ENCODE measurements at places on chromosomes 11 and 22.

- no peak for DNase-seq
These were observed 5.7 kb upstream of the SUN2 start for GRCh38 chr22:38761202-38762162.

DNA sequence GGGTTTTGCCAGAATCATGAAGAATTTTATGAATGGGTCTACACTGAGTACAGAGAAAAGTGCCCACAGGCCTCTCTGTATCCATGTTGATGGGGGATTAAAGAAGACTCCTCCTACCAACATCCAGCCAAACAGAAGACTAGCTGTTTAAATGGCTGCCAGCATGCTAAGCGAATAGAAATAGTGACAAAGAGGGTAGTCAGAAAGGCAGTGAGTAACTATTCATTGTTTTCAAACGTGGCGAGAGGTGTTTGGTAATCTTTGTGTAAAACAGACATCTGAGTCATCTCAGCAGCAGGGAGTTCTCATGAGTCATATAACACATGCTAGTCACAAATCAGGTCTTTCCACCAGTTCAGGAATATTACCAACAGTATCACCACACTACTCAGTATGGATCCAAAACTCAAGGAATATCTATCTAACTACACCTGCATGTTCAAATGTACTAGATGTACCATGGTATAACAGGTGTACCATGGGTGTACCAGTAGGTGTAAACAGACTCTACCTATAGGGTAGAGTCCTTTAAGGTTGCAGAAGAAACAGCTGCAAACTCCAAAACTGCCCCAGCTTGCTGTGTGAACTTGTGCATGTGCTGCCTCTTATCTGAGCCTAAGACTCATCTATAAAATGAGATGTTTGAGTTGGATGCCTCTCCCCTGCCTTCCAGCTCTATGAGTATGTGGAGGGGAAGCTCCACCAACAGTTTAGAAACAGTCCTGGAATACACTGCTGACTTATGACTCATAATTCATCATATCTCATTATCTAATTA is 82.0 kb downstream of the SLC1A2 start:
- no peak for DNase-seq

DNA sequence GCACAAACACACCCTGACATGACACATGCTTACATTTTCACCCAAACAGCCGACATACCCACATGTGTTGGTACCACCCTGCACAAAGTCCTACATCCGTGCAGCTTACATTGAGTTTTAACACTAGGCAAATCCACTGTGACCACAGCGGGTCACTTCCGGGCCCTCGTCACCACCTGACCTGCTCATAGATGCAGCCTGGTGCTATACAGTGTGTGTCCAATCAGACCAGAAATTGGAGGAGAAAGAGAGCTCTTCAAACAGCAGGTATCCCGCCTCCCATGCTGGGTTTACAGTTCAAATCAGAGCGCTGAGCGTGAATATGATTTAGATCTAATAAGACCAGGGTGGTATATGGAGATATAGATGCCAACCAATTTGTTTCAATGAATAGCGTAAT is 35.4 kb downstream of the PHF21B start:
- no peak for DNase-seq

DNA sequence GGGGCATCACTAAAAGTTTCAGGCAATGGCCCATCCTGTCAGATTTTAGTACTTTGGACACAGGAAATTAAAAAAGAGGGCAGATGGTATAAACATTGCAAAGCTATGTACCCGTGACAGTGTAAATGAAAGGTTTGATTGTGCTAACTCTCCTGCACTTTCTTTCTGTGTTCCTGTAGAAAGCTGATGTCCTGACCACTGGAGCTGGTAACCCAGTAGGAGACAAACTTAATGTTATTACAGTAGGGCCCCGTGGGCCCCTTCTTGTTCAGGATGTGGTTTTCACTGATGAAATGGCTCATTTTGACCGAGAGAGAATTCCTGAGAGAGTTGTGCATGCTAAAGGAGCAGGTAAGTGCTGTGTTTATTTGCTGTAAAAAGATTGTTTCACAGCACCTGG is 10.3 kb downstream of the CAT start:
- DNase-seq: no peak

GRCh38 chr11:20061776-20062175 is 98.5 kb downstream of the DBX1 start:
- DNase-seq: no peak

DNA sequence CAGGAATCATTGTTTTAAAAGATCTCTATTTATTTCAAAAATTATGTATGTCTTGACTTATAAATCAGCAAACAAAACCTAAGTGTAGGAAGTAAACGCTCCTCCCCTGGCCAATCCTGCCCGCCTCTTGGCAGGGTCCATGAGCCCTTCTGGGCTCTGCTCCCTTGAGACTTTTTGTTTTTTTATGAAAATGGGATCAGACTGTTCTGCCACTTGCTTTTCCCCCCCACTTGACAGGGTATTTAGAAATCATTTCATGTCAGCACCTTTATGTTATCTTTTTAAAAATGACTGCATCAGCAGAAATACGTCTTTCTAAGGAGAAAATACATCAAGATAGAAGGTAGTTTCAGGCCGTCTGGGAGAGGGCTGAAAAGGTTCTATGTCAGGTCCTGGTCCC is 35.6 kb downstream of the FBLN1 start:
- DNase-seq: peak; percentile 18

DNA sequence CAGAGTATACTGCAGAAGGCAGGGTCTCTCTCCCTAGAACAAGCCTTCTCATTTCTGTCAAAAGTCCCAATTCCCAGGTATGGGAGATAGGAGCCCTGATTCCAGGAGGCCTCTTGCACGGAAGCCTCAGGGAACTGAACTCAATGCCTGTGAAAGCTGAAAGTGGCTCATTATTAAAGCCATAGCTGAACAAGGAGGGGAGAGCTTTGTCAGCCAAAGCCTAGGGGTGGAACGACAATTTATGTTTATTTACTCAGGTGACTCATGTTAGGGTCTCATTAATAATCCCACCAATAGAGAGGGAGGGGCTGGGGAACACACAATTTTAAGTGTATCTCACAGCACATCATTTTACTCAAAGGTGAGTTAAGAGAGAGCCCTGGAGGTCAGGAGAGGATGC is 44.9 kb downstream of the DSCAML1 start:
- no peak for DNase-seq

DNA sequence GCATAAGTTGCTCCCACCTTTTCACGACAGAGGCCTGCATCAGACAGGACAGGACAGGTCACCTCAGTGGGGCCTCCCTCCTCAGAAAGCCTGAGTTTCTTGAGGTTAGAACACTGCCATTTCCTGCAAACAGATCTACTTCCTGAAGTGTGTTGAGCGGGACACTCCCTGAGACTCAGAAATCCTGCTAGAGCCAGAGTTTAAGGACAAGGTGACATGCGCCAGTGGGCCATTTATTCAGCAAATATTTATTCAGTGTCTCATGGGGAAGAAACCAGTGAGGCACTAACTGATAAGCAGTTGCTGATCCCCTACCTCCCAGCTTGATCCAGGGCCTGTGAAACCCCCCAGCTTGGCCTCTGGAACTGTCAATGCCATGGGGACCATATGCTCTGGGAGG is 454.6 kb downstream of the SOX6 start:
- DNase-seq: no peak

DNA sequence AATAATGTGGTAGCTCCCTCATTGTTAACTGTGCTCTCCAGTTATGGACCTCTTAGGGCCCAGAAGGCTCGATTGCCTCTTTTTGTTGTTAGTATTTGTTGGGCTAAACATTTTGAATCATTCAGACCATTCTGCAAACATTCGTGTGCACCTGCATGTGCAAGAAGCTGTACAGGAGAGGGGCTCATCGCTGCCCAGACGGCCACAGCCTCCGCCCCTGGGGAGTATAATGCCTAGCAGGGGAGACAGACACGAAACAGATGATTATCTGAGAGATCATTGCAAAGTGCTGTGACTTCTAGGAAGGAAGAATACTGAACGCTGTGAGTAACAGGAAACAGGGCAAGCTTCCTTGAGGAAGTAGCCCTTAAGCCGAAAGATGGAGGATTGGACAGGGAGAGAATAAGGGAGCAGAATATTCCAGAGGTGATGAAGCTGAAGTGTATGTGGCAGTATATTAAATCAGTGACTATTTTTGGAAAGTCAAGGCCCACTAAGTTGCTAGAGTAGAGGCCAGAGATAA is 123.3 kb upstream of the RASSF10 start:
- DNase-seq: no peak

GRCh38 chr11:2780850-2781407 is 81.1 kb upstream of the KCNQ1OT1 start:
- no peak for DNase-seq

DNA sequence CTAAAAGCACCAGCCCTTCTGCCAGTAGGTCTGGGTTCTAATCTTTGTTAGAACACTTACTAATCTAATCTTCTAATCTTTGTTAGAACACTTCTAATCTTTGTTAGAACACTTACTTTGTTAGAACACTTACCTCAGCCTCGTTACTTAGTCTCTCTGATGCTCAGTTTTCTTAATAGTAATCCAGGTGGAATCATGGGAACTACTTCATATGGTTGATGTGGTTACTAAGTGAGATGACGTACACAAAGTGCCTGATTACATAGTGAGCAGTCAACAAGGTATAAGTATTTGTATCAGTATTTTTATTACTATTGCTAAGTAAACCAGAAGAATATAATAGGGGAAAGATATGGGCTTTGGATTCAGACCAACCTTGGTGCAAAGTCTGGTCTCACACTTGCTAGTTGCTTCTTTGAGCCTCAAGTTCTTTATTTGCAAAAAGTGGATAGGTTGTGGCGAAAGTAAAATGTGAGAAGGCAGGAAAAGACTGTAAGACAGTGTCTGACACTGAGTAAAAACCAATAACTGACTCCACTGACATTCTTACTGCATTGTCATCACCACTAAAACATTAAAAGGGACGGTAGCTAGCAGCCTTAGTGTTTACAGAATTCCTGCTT is 83.7 kb downstream of the TRAF6 start:
- no peak for DNase-seq

GRCh38 chr11:843818-844692 is 1.4 kb downstream of the TSPAN4 start:
- no peak for DNase-seq

DNA sequence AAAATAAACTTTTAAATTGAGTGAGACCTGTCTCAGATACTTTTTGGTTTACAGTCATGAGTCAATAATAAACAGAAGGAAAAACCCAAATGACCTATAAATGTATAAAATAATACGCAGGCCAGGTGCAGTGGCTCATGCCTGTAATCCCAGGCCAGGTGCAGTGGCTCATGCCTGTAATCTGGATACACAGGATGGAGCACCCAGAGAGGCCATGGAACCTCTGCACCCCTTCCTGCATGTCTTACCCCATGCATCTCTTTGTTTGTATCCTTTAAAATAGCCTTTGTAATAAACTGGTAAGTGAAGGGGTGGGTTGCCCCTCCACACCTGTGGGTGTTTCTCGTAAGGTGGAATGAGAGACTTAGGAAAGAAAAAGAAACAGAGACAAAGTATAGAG is 8.9 kb upstream of the PLAAT4 start:
- DNase-seq: no peak

DNA sequence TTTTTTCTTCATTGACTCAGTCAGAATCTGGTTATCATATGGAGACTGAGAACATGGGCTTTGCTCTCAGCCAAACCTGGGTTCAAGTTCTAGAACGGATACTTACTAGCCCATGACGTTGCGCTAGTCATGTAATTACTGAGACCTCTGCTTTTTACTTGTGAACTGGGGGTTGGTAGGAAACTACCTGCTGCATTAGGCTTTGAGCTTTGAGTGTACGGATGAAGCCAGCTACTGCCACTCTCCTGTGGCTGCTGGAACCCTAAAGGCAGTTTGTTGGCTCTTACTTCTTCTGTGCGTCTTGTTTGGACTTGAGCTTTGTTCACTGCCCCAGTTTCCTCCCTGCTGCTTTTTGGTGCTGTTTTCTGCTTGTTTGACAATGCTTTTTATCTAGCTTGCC is 18.1 kb downstream of the PPP6R2 start:
- DNase-seq: no peak

- DNase-seq: peak; percentile 13
These were observed 787.1 kb upstream of the API5 start for GRCh38 chr11:42524534-42525227.

- no peak for DNase-seq
These were observed 55.0 kb downstream of the AP2A2 start for GRCh38 chr11:980438-981357.

DNA sequence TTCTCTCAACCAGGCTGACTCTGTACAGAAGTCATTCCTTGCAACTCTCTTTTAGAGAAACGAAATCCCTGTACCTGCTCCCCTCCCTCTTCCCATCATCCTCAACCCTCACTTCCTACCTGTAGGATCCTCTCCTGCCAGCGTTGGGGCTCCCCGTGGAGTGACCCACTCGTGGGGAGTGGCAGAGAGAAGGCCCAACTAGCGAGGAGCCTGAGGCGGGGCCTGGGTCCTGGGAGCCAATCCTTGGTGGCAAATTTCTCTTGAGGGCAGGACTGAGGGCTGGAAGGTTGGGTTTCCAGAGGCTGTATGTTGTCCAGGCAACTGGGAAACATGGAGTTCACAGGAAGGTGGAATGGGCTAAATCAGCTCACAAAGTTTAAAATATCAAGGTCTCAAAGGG is 10.4 kb downstream of the NHERF4 start:
- no peak for DNase-seq

DNA sequence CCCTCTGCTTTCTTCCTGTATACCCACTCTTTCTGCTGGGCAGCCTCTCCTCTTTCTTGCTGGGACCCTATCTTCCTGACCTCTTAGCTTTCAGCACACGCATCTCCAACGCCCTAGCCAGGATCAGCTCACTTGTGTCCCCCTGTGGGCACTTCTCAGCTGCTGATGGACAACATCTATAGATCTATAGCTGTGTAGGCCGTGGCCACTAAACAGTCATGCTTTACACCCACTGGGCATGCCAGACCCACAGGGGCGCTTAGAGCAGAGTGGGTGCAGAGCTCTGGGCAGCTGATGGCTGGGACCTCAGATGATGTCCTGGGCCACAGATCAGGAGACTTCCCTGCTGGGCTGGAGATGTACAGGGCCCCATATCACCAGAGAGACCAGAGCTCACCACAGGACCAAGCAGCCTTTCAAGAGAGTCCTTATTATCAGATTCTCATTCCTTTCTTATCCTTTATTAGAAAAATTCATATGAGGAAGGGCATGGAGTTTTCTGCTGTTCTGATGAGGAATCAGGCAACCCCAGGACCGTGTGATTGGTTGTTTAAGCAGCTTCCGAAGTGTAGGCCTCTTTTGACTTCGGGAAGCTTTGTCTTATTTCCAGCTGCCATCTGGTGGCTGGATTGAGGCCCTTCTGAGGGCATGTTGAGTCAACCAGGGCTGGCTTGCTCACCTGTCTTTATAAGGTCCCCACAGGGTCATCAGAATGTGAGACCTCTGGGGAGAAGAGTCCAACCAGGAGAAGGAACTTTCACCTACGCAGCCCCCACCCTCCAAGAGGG is 60.5 kb downstream of the OSBP2 start:
- no peak for DNase-seq
